ENCODE measurements at places on chromosomes 5 and 9.

- DNase-seq, result peak; percentile 10
Observed at GRCh38 chr5:79107020-79107796, 4.4 kb upstream of the BHMT start.

- no peak for DNase-seq
Observed at GRCh38 chr5:108149369-108149768, 232.5 kb downstream of the FBXL17 start.

DNA sequence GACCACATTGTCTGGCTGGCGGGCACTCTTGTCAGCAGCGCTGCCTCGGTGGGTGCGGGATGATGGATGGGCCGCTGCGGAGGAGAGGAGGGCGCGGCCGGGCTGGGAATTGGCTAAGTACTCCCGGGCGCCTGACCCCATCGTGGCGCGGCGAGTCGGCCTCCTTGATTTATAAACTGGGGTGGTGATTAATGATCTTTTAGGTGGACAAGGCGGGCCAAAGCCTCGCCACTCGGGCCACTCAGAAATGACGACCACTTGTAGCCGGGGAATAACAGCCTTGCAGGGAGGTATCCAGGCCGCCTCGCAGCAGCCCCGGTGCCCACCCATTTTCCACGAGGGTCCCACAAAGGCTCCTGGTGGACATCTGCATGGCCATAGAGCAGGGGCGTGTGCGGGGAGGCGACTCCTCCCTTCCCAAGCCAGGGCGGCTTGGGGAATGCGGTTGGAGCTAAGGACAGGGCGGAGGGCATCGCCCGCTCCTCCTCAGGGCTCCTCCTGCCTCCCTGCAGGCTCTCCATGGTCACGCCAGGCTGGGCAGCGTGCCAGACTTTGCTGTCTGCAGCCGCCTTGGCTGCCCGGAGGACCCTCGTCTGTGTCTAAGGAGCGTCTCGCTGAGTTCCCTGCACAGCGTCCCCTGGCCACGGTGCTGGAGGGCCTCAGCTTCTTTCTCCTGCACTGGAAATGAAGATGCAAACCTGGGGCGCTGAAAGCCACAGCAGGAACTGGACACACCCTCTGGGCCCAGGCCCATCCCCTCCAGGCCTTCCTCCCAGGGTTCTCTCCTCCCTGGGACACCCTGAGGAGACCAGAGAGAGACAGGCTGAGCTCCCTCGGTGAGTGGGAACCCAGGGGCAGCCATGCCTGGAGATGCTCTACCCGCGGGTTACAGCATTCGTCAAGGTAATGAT lies 287.4 kb upstream of the IRX4 start:
- no peak for DNase-seq

DNA sequence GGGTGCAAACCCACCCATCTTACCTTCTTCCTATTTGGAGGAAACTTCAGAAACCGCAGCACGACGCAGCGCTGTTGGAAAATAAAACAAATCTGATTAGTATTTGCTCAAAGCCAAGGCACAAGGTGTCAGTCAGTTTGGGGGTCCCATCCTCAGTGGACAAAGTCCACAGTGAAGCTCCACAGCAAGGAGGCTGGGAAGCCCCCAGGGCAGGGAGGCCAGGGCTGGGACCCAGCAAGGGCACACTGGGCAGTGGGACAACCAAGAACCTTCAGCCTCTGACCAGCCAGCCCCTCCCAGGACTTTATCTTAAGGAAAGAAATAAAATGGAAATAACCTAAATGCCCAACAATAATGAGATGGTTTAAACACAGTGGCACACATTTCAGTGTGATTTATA lies 11.3 kb downstream of the IPPK start:
- DNase-seq, result no peak

- no peak for DNase-seq
Observed at GRCh38 chr9:36092509-36093215, 43.9 kb upstream of the GLIPR2 start.

DNA sequence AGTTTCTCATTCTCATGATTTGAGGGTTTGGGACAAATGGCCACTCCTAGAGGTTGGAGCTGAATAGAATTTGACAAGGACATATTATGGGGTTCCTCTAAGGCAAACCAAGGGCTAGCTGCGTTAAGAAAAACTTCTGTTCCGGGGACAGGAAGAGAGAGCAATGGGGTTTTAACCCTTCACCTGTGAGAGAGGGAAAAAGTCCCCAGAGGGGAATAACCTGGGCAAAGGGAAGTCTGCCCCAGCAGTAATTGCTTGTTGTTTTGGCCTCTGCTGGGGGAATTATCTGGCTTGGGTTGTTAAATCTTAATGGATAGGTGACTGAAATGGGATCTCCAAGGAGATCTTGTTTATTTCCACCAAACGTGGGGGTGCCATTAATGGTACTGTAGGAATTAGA lies 110.1 kb upstream of the MOCS2 start:
- no peak for DNase-seq

DNA sequence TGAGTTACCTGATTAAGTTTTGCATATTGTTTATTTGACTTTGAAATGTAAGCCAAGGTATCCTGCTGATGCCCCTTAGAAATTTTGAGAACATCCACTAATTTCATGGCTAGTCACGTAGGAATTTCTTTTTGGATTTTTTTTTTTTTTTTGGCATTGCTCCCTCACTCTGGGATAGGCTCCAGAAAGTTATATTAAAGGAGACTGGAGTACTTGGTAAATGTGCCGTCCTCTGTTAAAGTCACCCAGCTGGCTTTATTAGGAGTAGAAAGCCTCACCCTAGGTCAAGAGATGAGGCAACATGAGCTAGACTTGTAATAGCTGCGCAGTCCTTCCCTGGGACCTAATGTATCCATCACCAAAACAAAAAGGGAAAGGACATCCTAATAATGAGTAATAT lies 3.1 kb downstream of the KCTD16 start:
- no peak for DNase-seq

DNA sequence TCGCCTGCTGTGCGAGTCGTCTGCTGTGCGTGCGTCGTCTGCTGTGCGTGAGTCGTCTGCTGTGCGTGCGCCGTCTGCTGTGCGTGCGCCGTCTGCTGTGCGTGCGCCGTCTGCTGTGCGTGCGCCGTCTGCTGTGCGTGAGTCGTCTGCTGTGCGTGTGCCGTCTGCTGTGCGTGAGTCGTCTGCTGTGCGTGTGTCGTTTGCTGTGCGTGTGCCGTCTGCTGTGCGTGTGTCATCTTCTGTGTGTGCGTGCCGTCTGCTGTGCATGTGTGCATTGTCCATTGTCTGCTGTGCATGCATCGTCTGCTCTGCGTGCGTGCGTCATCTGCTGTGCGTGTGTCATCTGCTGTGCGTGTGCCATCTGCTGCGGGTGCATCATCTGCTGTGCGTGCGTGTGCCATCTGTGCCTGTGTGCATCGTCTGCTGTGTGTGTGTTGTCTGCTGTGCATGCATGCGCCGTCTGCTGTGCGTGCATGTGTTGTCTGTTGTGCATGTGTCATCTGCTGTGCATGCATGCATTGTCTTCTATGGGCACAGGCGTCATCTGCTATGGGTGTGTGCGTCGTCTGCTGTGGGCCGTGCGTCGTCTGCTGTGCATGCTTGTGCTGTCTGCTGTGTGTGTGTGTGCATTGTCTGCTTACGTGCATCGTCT lies 68.6 kb upstream of the IRX4 start:
- DNase-seq, result no peak

GRCh38 chr5:29547236-29547865 lies 1646.1 kb upstream of the CDH6 start:
- DNase-seq, result no peak

DNA sequence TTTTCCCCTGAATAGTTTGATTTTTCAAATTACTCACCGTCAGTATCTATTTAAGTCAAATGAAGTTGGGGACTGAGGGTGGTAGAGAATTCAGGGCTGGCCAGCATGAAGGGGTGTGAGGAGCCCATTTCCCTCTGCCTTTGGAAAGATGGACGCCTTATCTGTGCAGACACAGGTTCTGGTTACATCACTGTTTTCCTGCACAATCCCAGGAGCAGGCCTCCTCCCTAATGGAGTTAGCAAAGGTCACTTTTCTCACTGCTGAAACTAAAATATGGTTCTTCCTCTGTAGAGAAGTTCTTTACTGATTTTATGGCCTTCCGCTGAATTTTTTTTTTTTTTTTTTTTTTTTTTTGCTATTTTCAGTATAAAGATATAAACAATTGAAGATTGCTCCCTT lies 69.1 kb downstream of the FOXD1 start:
- DNase-seq, result no peak

GRCh38 chr5:38925154-38925925 lies 79.5 kb downstream of the OSMR start:
- no peak for DNase-seq

DNA sequence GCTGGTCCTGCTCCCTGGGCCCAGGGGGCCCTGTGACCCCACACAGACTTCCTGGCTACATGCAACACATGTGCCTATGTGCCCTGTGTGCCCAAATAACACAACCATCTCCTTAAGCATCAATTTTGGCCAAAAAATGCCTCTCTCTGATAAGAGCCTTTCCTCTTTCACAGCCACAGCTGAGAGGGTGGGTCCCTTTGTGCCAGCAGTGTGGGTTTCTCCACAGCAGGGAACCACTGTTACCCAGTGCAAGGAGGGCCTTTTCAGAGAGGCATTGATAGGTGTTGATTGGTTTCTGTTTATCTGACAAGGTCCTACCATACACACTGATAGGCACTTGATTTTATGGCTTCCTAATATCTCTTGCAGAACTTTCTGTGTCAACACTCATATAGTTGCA lies 42.7 kb downstream of the SYK start:
- DNase-seq, result no peak

DNA sequence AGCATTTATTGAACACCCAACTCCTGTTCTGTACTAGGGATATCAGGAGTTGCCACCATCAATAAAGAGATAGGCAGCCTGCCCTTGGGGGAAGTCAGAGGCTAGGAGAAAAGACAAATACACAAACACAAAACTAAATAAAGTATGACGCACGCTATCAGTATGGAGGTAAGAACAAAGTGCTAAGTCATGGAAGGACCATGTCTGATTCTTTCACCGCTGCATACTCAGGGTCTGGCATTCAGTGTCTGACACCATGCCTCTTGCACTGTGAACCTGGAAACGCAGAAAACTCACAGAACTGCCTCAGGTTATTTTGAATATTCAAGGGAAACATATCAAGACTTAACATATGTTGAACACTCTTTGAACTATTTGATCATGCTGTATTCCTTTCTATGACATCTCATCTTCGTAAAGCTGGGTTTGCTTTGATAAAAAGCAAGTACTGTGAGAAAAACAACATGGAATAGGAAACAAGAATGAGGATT lies 65.3 kb downstream of the ADAMTSL1 start:
- no peak for DNase-seq

- DNase-seq, result peak; percentile 72
Observed at GRCh38 chr9:110183208-110184145, 24.5 kb downstream of the C9orf152 start.

DNA sequence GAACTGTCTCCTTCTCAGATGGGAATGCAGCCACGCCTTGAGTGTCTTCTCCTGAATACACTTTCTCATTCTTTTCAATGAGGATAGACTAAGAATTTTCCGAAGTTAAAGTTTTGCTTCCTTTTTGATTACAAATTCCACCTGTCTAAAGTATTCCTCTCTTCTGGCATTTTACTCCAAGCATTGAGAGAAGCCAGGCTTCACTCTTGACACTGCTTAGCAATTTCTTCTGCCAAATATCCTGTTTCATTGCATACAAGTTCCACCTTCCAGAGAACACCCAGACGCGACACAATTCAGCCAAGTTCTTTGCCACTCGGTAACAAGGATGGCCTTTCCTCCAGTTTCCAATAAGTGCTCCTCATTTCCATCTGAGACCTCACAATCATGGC lies 35.6 kb upstream of the COL5A1 start:
- DNase-seq, result no peak

DNA sequence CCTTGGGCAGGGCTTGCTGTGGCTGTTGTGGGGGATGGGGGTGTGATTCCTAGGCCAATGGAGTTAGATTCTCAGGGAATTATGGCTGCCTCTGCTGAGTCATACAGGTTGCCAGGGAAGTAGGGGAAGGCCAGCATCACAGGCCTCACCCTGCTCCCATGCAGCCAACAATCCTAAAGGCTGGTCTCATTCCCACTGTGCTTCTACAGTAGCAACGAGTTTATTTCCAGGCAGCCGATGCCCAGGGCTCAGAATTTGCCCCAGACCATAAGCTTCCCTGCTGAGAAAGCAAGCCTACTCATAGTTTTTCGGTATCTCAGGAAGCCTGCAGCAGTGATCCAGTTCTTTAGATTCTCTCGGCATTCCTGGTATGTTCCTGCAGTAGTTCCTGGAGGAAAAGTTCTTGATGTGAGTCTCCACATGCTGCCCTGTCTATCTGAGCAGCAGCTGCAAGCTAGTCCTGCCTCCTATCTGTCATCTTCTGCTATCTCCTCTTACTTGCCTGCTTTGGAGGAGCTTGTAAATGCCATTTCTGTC lies 59.3 kb upstream of the SELENOP start:
- DNase-seq, result no peak

DNA sequence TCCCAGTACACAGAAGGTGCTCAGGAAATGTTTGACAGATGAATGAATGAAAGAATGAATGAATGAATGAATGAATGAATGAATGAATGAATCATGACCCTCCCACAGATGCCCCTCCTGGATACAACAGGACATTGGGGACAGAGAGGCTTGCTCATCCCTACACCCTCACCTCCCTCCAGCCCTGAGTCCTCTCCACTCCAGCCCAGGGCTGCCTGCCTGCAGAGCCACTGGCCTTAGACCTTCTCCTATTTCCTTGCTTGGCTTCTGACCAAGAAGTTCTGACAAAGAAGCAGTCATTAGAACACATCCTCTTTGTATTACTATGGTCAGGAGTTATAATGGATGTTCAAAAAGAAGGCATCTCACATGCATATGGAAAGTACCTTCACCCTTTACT lies 240.7 kb upstream of the DAPK1 start:
- no peak for DNase-seq

DNA sequence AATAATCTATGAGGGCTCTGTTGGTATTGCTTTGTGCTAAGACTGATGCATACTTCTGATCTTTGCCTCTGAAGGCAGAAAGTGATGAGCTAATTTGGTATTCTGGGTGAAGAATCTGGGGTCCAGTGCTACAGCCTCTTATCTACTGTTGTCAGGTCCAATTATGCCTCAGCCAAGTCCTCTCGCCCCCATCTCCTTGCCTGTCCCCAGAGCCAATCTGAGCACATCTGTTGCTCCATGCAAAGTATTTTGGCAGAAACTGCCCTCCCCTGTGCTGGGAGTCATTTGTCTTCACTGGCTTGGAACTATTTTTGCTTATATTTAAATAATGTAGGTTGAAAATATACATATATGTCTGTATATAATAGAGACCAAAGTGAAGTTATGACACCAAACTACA lies 23.4 kb downstream of the LSM11 start:
- no peak for DNase-seq

All from HEK293T (cell line).